ENCODE measurements at places on chromosomes 2 and 18. TPM values are rescaled to one million over a fixed set of nuclear protein-coding genes. Genes with fewer than 3 reads are reported as not detected.

The SLC35G4 gene
- polyA plus RNA-seq, result not detected

The FTCDNL1 gene
- 1.6 TPM for polyA plus RNA-seq

The REEP1 gene
- polyA plus RNA-seq, result 3.1 TPM

The GKN1 gene
- not detected for polyA plus RNA-seq

The CAVIN2 gene
- 55.1 TPM for polyA plus RNA-seq

The RBM43 gene
- 3.6 TPM for polyA plus RNA-seq

The IL18RAP gene
- 4.0 TPM for polyA plus RNA-seq

GRCh38 chr2:146363731-146364130 lies 1481.1 kb upstream of the ACVR2A start:
- DNase-seq, result no peak

- no peak for DNase-seq
Measured at GRCh38 chr2:15835991-15836688, 104.2 kb upstream of the MYCN start.

- DNase-seq, result no peak
Measured at GRCh38 chr2:60468382-60469085, 84.9 kb downstream of the BCL11A start.

- DNase-seq, result no peak
Measured at GRCh38 chr2:206230060-206230762, 44.3 kb upstream of the ZDBF2 start.

- no peak for DNase-seq
Measured at GRCh38 chr18:58412844-58413666, 215.8 kb downstream of the ALPK2 start.

DNA sequence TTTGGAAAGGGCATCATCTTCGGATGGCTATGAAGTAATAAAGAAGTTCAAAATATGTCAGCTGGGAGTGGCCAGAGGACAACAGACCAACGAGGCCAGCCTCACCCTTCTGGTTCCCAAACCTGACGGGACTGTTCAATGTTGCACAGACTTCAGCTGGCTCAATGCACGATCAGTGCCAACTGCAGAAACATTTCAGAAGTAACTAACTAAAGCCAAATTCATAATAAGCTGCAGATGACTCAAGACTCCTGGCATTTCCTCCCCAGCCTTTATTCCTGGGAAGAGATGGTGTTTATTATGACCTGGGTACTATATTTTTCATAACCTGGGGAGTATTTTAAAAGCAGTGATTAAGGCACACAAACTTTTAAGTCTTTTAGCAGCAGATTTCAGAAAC lies 3.8 kb upstream of the ATP6V1C2 start:
- DNase-seq, result no peak

DNA sequence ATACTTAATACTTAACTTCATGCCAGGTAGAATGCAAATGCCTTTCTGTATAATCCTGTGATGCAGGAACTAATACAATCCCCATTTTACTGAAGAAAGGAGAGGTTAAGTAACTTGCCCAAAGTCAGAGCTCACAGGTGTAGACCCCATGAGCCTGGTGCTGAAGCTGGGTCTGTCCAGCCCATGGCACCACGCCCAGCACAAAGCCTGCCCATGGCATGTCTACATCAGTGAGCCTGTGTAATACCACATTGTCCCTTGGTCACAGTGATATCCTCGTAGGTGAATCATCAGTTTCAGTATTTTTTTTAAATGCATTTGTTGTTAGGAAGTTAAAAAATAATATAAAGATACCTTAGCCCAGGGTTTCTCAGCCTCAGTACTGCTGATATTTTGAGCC lies 69.9 kb upstream of the MCFD2 start:
- no peak for DNase-seq

DNA sequence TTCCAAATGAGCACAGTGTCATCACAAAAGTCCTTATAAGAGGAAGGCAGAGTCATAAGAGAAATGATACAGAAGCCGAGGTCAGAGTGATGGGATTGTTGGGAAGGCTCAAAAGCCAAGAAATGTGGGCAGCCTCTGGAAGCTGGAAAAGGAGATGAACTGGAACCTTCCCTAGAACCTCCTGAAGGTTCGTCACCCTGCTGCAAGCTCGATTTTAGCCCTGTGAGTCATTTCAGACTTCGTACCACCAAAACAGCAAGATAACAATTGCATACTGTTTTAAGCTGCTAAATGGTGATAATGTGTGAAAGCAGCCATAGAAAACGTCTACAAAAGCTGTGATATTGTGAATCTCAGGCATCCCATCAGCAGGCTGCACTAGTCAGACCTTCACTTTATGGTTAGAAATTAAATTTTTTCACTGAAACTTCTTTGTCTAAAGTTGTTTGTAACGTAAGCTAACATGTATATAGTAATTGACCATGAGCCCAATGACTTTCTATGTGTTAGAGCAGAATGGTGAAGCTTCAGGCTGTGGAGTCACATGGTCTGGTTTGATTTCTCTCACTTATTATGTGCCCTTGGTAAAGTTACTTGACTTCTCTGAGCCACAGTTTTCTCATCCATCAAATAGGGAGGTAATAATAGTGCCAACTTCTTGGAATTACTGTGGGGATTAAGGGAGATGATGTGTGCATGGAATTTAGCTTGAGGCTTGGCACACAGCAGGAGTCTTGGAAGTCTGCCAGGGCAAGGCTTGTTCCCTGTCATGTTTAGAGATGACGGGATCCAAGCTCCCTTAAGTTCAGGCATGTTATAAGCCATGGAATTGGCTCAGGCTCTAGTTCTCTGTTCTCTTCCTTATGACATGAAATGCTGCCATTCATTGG lies 132.0 kb upstream of the CCDC195 start:
- peak; percentile 91 for DNase-seq

- peak; percentile 79 for DNase-seq
Measured at GRCh38 chr2:144456680-144457079, 63.2 kb downstream of the ZEB2 start.

DNA sequence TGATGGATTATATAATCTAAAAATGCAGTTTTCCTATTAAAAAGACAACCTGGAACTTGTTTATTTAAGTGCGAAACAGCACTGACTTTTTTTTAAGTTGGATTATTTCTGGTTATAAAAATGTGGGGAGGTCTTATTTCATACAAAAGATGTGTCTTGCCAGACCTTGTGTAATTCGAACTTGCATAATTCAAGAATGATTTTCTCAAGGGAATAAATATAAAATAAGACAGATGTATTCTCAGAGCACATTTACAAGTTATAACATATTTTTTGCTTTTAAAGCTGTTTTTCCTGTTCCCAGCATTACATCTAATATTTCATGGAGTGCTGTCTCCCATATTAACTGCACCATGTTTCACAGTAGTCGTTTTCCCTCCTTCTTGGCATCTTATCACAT lies 263.1 kb downstream of the CDH20 start:
- no peak for DNase-seq

DNA sequence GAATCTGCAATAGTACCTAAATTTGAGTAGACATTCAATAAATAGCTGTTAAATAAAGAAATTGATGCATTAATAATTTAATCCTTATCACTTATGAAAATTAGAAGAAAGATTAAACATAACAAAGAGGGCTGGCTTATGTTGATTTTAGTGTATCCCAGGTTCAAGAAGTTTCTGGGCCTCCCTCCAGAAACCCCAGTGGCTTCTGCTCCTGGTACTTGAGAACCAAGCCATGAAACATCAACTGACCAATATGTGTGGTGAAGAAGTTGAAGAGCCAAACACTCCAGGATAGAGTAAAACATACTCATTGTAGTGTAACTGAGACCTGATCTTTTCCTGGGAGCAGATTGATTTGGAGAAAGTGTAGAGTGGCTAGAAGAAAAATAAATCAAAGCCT lies 1465.7 kb upstream of the PIK3C3 start:
- no peak for DNase-seq

DNA sequence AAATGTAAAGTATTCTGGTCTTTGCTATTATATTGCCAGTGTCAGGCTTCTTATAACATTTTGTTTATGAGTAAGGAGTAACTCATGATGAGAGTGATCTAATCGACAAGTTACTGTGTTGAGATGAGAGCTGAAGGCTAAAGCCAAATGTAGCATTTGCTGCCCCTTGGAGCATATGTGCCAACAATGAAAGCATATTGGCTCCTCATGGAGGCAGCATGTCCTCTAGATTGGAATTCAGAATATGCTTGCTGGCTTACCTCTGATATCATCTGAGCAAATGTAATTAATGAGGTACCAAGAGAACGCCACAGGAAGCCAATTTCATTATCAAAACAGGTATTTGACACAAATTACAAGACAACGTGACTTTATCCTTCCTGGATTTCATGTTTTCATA lies 781.1 kb upstream of the FSHR start:
- DNase-seq, result no peak

DNA sequence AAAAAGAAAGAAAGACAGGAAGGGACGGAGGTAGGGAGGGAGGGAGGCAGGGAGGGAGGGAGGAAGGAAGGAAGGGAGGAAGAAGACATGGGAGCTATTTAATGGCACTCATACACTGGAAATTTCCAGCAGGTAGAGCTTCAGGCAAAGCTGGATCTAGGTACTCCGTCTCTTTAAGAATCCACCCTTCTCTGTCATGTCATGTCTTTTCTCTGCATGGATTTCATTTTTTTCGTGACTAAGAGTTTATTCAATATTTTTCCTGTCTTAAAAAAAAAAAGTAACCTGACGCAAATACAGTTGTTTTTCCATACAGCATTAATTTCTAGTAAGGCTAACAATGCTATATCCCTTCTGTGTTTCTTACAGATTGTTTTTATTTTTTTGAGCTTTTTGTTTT lies 56.3 kb upstream of the MCFD2 start:
- DNase-seq, result no peak

DNA sequence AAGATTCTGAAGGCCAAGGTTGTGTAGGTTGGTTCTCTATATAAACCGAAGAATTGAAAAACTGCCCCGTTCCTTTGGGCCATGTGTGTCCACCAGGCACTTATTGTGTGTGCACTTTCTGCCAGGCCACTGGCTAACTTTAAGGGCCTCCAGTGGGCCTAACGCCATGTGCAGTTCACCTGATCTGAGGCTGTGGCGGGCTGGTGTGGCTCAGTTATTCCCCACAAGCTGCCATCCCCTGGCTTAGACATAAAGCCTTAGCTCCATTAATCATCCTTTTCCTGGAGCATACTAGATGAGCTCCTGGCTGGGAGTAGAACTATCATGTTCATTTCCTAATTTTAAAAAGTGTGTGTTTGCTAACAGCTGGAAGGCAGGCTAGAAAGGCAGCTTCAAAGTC lies 304.1 kb upstream of the TNP1 start:
- no peak for DNase-seq

GRCh38 chr18:67151366-67151765 lies 365.2 kb downstream of the DSEL start:
- DNase-seq, result no peak

GRCh38 chr2:5176764-5177163 lies 515.4 kb upstream of the SOX11 start:
- no peak for DNase-seq

DNA sequence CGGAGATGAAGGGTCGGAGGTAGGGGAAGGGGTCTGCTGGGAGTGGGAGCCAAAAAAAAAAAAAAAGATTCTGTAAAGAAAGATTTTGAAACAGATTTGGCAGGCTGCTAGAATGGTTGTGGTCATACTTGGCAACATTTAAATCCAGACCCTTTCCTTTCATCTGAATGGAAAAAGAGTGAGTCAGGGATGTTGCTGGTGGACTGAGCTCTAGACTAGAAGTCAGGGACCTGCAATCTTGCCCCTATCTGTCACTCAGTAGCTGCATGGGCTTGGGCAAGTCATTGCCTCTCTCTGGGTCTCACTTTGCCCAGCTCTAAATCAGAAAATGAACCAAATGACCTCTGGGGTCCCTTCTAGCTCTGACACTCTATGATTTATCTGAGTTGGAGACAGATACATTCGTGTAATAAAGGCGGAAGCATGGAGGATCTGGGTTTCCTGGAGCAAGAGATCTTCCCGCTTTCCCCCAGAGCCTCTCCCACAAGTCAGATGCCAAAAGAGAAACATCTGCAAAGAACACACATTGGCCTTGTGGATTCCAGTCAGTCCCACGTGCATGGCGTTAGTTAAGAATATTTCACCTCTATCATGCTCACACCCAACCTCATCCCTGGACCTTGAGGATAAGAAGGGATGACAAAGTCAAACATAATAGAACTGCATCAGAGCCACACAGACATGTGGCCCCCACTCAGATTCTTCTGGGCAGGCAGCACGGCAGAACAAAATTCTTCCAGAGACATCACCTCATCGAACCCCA lies 58.5 kb downstream of the ADD2 start:
- DNase-seq, result no peak
